ENCODE measurements at places on chromosomes 4 and X. TPM values are rescaled to one million over a fixed set of nuclear protein-coding genes. Genes with fewer than 3 reads are reported as not detected.

Gene NLRP2B
- total RNA-seq = not detected

Gene CFI
- not detected for total RNA-seq

Gene SPANXB1
- not detected for total RNA-seq

Gene PABPC5
- total RNA-seq = 5.6 TPM

Gene UGT2B10
- total RNA-seq = not detected

Gene TMEM255A
- total RNA-seq = 0.15 TPM

DNA sequence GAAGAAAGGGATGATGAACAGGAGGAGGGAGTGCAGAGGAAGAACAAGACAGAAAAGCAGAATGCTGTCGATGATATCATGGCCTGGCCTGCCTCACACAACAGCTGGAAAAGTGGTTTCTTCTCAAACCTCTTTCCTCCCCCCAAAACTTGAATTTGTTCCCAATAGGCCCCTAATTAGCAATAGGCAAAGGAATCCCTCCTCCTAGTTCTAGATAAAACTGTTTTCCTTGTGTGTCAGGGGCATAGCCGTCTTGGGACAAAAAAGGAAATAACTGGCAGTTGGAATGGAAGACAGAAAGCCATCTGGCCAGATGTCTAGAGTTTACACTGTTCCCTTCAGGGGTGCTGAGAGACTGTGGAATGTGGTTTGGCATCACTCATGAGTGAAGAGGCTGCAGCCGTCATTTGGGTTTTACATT lies 177.8 kb upstream of the C1QTNF7 start:
- no peaks in the 10 kb centered on the region for H3K36me3 ChIP-seq
- DNase-seq = no peak
- H3K4me3 ChIP-seq = no peak overlapping the region
- H3K4me1 ChIP-seq = peaks cover 14% of the 10 kb centered on the region
- H3K27me3 ChIP-seq = no peaks in the 10 kb centered on the region
- no peak overlapping the region for H3K27ac ChIP-seq

GRCh38 chrX:119090627-119091026 lies 17.8 kb downstream of the CT47C1 start:
- H3K27ac ChIP-seq = no peak overlapping the region
- DNase-seq = no peak
- H3K4me1 ChIP-seq = no peaks in the 10 kb centered on the region
- H3K36me3 ChIP-seq = no peaks in the 10 kb centered on the region
- peaks cover 9% of the 10 kb centered on the region for H3K27me3 ChIP-seq

DNA sequence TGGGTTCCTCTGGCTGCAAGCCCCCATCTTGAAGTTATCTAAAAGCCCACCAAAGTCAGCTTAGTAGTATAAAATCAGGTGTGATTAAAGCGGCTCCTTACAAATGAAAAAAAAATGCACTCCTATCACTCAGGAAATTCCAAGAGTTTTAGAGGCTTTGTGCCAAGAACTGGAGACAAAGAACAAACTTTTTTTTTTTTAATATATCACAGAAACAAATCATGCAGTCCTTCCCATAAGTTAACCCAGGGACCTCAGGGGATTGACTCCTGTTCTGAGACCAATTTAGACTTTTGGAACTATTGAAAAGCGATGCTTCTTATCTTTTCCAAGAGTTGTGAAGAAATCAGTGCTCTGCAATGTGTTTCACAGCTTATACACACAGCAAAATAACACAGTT lies 53.6 kb downstream of the HHIP start:
- no peak overlapping the region for H3K27ac ChIP-seq
- peaks cover 43% of the 10 kb centered on the region for H3K4me1 ChIP-seq
- H3K4me3 ChIP-seq = no peak overlapping the region
- no peaks in the 10 kb centered on the region for H3K36me3 ChIP-seq
- H3K27me3 ChIP-seq = no peaks in the 10 kb centered on the region
- DNase-seq = no peak

DNA sequence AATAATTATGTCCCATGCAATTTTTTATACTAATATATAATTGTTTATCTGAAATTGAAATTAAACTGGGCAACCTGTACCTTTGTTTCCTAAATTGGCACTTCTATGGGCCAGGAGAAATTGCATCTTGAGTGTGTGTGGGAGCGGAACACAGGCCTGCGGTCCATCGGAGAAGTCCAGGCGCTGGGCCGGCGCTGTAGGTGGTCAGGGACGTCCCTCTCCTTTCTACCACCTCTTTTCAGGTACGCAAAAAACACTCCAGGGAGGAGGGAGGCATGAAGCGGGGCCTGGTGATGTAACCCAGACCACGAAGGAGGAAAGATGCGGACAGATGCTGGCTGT lies 717 bp downstream of the MGAT4D start:
- peaks cover 49% of the 10 kb centered on the region for H3K27me3 ChIP-seq
- H3K36me3 ChIP-seq = no peaks in the 10 kb centered on the region
- no peak overlapping the region for H3K27ac ChIP-seq
- peaks cover 4% of the 10 kb centered on the region for H3K4me1 ChIP-seq

DNA sequence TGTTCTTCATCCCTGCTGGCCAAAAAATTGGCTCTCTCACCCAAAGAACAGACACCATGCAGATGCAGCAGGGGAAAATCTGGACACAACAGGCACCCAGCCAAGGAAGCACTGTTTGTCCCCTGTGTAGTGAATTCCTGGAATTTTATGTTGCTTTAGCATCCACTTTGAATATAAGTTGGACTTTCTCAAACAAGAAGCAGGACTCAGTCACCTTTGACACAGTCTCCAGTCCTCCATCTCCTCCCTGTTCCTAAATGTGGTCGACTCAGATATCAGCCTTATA lies 11.8 kb downstream of the ZNF182 start:
- peaks cover 38% of the 10 kb centered on the region for H3K36me3 ChIP-seq
- no peaks in the 10 kb centered on the region for H3K27me3 ChIP-seq
- no peak for DNase-seq
- no peak overlapping the region for H3K4me3 ChIP-seq
- peaks cover 5% of the 10 kb centered on the region for H3K4me1 ChIP-seq

Gene CCDC149
- total RNA-seq = 21.4 TPM

Gene PPARGC1A
- total RNA-seq = 2.2 TPM

Gene GASK1B
- 37.6 TPM for total RNA-seq

Gene PCDH11X
- not detected for total RNA-seq

Gene TLR2
- total RNA-seq = 1.7 TPM

Gene NWD2
- total RNA-seq = not detected

DNA sequence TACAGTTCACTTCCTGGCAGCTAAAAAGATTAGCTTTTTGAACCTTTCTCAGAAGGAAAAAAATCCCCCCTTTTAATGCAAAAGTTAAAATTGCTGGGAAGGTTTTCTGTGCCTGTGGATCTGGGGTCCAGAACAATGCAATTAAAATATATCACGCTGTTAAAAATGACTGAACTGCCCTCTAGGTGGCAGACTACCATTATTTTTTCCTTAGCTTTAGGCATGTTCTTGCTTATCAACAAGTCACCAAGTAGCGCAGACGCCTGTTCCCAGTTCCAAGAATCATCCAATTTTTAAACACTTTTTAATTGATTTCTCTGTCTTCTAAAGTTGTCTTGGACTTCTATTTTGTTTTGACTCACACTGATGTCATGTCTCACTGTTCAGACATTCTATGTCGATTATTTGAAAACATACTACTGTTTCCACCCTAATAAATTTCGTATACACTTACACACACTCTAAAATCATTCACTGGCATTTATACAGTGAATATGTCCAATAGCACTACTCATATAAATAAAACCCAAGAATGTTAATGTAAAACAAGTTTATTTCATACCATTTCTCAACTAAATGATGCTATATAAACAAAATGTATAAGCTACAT lies 661.6 kb downstream of the RAPGEF2 start:
- no peak overlapping the region for H3K4me3 ChIP-seq
- H3K36me3 ChIP-seq = no peaks in the 10 kb centered on the region
- peaks cover 44% of the 10 kb centered on the region for H3K4me1 ChIP-seq
- DNase-seq = no peak
- H3K27me3 ChIP-seq = no peaks in the 10 kb centered on the region

GRCh38 chr4:184568770-184569169 lies 80.5 kb downstream of the CASP3 start:
- H3K4me1 ChIP-seq = peaks cover 3% of the 10 kb centered on the region
- H3K4me3 ChIP-seq = no peak overlapping the region
- no peaks in the 10 kb centered on the region for H3K36me3 ChIP-seq

DNA sequence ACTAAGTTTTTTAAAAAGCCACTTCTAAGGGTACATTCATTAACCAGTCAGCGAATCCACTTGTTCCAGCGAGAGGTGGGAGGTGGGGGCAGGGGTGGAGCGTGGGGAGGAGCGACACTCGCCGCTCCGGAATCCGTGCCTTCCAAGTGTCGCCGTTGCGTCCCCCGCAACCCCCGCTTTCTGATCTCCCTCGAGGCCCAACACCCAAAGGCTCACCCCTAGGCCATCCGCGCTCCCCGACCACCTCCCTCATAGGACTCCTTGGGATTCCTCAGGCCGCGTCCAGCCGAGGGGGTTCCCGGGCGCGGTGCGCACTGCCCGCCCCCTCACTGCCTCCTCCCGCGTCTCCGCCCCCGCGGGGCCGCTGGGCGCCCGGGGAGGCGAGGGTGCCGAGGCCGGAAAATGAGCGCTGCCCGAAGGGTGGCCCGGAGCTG lies 108.1 kb upstream of the STOX2 start:
- H3K4me1 ChIP-seq = peaks cover 10% of the 10 kb centered on the region
- H3K27ac ChIP-seq = no peak overlapping the region

Gene CACNA1F
- not detected for total RNA-seq

Gene UNC5C
- 4.7 TPM for total RNA-seq

DNA sequence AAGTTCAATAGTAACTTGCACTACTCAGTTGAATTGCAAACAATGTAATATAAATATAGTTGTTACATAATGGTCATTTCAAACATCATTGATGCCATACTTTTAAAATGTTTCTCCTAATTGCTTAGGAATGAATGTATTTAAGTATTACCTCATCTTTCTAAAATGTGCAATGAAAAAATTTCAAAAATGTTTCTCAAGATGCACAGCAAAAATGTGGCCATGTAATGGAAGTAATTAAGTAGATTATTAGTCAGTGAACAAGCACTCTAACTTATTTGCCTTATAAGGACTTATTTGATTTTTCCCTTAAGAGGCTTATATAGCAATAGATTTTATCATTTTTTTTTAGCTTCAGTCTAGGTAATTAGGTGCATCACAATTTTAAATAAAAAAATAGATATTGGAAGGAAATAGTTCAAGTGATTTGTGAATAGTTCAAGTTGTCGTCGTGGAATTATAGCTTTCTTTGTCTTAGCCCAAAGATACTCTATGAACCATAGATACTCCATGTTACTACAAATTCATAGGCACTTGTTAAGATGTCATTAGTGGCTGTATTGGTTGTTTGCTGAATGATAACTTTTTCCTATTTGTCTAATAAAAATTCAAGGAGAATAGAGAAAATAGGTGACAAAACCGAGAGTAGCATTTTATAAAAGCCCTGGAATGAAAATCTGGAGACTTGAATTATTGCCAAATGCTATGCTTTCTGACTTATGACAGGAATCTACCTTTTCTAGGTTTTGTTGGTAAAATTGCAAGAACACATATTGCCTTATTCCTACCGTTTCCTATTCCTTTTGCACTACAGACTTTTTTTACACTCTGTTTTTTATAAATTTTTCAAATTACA lies 118.5 kb downstream of the TLL1 start:
- no peaks in the 10 kb centered on the region for H3K27me3 ChIP-seq
- peak overlapping the region; percentile 9 for H3K27ac ChIP-seq
- no peaks in the 10 kb centered on the region for H3K36me3 ChIP-seq
- peak overlapping the region; percentile 4 for H3K4me3 ChIP-seq

- H3K27me3 ChIP-seq = no peaks in the 10 kb centered on the region
- no peak for DNase-seq
- no peak overlapping the region for H3K4me3 ChIP-seq
- H3K27ac ChIP-seq = no peak overlapping the region
- H3K4me1 ChIP-seq = peaks cover 3% of the 10 kb centered on the region
Measured at GRCh38 chrX:77548751-77549150, 101.6 kb downstream of the FGF16 start.

GRCh38 chr4:84792366-84793301 lies 173.9 kb downstream of the WDFY3 start:
- DNase-seq = no peak
- peaks cover 24% of the 10 kb centered on the region for H3K36me3 ChIP-seq
- H3K4me1 ChIP-seq = no peaks in the 10 kb centered on the region

DNA sequence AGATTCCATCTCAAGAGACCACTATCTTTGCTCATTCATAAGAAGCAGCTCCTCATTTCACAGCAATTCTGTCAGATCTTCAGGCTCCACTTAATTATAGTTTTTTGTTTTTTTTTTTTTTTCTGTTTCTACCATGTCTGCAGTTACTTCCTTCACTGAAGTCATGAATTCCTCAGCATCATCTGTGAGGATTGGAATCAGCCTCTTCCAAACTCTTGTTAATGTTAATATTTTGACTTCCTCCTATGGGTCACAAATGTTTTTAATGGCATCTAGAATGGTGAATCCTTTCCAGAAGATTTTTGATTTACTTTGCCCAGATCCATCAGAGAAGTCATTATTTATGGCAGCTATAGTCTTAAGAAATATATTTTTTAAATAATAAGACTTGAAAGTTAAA lies 53.1 kb downstream of the BMP2K start:
- peak overlapping the region; percentile 36 for H3K27ac ChIP-seq
- H3K4me1 ChIP-seq = no peaks in the 10 kb centered on the region
- H3K36me3 ChIP-seq = peaks cover 12% of the 10 kb centered on the region
- DNase-seq = no peak

- no peak overlapping the region for H3K4me3 ChIP-seq
- H3K4me1 ChIP-seq = peaks cover 6% of the 10 kb centered on the region
- H3K27ac ChIP-seq = no peak overlapping the region
- no peaks in the 10 kb centered on the region for H3K27me3 ChIP-seq
Measured at GRCh38 chrX:149302705-149303104, 202.4 kb downstream of the IDS start.

Gene CYSLTR1
- total RNA-seq = not detected

- H3K27me3 ChIP-seq = no peaks in the 10 kb centered on the region
- DNase-seq = no peak
- H3K4me1 ChIP-seq = peaks cover 23% of the 10 kb centered on the region
- peaks cover 30% of the 10 kb centered on the region for H3K36me3 ChIP-seq
- no peak overlapping the region for H3K4me3 ChIP-seq
Measured at GRCh38 chr4:94621491-94622080, 136.2 kb upstream of the BMPR1B start.

Gene ERAS
- not detected for total RNA-seq

Gene RADX
- total RNA-seq = 0.31 TPM

Gene CHIC1
- total RNA-seq = 7.4 TPM

DNA sequence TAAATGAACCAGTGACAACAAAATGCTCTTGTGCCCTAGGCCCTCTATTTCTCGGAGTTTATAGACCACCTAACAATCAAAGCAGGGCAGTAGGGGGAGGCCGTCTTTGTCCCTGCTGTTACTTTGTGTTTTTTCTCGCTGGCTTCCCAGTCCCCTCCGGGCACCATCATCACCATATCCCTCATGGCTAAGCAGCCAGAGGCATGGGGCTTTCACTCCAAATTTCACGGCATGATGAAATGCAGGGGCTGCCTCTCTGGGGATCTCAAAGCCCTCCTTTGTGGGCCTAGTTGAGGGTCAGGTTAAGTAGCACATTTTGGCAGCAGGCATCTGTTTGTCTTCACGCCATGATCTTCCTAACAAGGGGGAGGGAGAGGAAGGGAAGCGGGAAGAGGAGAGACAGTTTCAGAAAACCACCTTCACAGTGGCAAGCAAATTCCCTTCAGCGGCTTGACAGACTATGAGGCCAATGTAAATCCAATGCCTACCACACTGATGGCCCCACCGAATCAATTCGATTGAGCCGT lies 91.9 kb downstream of the ANOS1 start:
- H3K4me3 ChIP-seq = no peak overlapping the region
- no peak for DNase-seq
- H3K27ac ChIP-seq = no peak overlapping the region
- no peaks in the 10 kb centered on the region for H3K36me3 ChIP-seq

Measured in chondrocyte (in vitro differentiated cells).